ENCODE measurements at places on chromosomes 16 and 17.

DNA sequence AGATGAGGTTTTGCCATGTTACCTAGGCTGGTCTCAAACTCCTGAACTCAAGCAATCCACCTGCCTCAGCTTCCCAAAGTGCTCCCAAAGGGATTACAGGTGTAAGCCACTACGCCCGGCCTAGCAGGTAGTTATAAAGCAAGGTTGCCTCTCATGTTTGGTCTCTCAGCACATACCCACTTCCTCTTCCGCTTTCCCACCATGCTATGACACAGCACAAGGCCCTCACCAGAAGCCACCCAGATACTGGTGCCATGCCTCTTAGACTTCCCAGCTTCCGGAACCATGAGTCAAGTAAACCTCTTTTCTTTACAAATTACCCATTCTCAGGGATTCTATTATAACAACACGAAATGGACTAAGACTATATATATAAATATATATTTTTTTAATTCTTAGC, 143.6 kb downstream of the COPRS start:
- no peak for DNase-seq

DNA sequence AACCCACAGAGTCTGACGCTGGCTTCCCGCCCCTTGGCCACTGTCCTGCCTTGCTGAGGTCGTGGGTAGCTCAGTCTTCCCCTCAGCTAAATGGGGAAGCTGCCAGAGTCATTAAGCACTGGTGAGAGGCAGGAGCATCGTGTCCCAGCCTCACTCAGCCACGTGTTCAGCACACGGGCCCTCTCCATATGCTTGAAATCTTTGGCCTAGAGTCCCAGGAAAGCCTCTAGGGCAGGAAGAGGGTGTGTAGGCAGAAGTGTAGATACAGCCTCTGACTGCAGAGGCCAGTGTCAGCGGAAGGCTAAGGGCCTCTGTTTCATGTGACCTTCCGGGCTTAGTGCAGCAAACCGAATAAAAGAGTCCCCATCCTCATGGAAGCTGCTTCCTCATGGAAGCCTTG, 4.1 kb downstream of the DHODH start:
- DNase-seq = no peak

DNA sequence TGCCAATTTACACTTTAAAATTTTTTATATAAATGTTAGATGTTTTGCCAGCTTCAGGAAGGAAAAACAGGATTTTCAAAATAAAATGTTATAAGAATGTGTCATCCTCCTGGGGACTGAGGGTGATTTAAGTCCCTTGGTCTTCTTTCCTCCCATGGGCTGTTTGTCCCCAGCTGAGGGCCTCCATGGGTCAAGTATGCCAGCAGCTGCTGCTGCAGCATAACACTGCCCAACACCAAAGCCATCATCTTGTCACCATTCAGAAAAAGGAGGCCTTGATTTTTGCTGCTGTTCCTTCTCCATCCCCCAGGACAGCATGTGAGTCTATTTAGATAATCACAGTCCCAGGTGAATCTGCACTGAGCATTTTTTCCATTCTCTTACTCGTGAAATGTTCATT, 188.5 kb downstream of the LGALS9B start:
- DNase-seq = no peak

GRCh38 chr16:31402687-31403086, 9.6 kb downstream of the ITGAD start:
- DNase-seq = no peak

DNA sequence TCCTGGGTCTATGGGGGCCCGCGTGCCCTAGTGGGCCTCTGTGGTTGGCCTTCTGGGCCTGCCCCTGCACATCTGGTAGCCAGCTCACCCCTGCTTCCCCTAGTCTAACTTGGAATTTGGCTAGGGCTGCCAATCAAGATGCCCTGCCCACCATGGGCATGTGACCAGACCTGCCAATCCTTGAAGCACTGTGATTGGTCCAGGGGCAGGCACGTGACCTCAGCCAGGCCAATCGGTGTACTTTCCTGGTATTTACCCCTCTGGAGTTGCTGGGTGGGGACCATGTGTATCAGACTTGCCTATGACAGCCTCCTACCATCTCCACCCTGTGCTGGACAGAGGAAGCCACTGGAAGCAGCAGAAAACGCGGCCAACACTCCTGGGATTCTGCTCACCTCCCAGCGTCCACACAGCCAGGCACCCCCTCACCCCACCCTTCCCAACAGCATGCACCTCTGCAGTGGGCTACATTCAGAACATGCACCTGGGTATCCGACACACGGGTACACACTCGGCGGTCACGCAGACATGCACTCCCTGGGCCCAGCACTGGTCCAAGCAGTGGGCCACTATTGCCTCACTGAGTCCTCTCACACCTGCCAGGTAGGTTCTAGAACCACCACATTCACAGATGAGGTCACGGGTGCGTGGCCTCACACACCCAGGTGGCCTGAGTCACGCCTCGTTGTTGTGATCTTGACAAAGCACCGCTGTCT, 96.9 kb downstream of the RBFOX3 start:
- no peak for DNase-seq

- no peak for DNase-seq
These were observed 5.4 kb downstream of the GAS7 start for GRCh38 chr17:10192972-10193371.

GRCh38 chr17:37506678-37507077, 17.0 kb downstream of the DUSP14 start:
- peak; percentile 29 for DNase-seq

GRCh38 chr17:32684087-32684958, 192.6 kb downstream of the MYO1D start:
- peak; percentile 8 for DNase-seq

- DNase-seq = no peak
These were observed 886.5 kb upstream of the SOX9 start for GRCh38 chr17:71234349-71234748.

DNA sequence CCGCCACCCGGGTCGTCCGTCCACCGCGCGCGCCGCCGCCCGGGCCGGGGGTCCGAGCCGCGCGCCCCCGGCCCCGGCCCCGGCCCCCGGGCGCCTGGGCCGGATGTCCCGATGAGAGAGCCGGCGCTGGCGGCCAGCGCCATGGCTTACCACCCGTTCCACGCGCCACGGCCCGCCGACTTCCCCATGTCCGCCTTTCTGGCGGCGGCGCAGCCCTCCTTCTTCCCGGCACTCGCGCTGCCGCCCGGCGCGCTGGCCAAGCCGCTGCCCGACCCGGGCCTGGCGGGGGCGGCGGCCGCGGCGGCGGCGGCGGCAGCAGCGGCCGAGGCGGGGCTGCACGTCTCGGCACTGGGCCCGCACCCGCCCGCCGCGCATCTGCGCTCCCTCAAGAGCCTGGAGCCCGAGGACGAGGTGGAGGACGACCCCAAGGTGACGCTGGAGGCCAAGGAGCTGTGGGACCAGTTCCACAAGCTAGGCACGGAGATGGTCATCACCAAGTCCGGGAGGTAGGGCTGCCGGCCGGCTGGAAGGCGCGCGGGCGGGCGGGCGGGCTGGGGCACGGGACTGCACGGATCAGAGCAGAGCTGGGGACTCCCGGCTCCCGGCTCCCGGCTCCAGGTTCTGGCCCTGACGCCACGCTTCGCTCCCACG, 548 bp downstream of the TBX2 start:
- DNase-seq = peak; percentile 39

DNA sequence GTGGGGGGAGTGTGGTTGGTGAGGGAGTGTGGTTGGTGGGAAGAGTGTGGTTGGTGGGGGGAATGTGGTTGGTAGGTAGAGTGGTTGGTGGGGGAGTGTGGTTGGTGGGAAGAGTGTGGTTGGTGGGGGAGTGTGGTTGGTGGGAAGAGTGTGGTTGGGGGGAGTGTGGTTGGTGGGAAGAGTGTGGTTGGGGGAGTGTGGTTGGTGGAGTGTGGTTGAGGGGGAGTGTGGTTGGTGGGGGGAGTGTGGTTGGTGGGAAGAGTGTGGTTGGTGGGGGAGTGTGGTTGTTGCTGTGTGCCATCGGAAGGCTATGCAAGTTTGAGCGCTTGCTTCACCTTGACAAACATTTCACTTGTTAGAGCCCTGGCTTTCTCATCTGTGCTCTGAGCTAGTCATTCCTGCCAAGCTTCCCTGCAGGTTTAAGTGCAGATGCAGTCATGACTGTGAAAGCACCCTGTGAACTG, 20.1 kb downstream of the MINK1 start:
- no peak for DNase-seq

DNA sequence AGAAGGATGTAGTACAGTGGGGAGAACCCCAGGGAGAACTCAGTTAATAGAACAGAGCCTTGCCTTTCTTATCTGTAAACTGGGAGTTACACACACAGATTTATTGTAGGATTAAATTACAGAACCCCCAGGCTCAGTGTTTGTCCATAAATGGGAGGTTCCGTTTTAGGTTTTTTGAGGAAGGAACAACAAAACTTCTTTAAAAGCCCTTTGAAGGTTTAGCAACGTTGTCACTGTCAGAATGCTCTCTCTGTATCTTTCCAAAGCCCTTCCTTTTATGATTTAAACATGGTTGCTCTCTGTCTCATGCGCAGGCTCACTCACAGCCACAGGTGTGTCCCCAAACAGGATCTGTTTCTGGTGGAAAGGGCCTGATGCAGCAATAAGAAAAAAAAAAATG, 9.4 kb upstream of the GNA13 start:
- DNase-seq = no peak

DNA sequence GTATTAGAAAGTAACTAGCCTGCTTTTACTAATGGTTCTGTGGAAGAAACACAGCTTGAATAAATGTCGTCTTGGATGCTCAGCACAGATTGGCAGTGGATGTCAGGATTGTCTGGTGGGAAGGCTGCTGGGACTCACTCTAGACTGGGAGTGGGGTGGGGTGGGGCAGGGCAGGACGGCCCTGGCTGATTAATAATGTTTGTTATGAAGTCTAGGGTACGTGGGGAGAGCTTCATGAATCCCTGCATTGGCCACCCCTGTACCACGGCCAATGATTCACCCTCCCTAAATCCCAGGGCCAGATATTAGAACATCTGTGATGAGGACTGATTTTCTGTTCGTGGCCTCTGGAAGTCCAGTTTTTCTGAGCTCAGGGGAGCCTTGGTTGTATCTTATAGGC, 421.0 kb downstream of the WWOX start:
- no peak for DNase-seq

DNA sequence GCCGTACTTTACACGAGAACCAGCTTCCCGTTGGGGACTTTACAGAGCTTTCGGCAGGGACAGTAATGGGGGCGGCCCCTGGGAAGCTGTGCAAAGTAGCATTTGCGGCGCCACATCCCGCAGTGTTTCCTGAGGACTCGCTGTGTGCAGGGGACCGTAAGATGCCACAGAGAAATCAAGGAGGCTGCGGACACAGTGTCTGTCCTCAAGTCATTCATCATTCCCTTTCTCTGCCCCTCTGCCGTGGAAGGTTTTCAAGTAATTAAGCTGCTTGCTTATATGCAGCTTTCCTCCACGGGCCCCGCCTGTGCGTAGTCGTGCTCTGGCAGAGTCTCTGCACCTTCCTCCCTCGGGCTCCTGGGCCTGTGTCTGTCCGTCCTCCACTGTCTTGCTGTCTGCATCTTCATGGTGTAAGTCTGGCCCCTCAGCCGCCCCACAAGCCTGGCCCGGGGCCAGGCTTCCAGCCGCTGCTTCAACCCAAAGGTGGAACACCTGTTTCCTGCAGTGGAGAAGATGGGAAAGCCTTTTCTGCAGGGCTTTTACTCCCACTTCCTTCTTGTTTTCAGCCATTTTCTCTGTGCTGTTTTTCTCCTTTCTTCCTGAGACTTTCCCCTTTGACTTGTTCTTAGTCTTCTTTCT, 216.9 kb upstream of the CHMP6 start:
- no peak for DNase-seq

- peak; percentile 87 for DNase-seq
These were observed 765 bp downstream of the COL1A1 start for GRCh38 chr17:50200457-50201275.

GRCh38 chr17:52159246-52160135, 977 bp upstream of the CA10 start:
- DNase-seq = no peak

Measured in RWPE1 (cell line).